RWPE2 (cell line): ENCODE measurements at places on chromosomes 11 and 22.

GRCh38 chr11:126805870-126806269 lies 194.7 kb downstream of the KIRREL3 start:
- no peak for DNase-seq
- H3K36me3 ChIP-seq = no peaks in the 10 kb centered on the region
- no peaks in the 10 kb centered on the region for H3K4me1 ChIP-seq
- no peak overlapping the region for H3K27ac ChIP-seq
- no peaks in the 10 kb centered on the region for H3K27me3 ChIP-seq
- H3K4me3 ChIP-seq = no peak overlapping the region

DNA sequence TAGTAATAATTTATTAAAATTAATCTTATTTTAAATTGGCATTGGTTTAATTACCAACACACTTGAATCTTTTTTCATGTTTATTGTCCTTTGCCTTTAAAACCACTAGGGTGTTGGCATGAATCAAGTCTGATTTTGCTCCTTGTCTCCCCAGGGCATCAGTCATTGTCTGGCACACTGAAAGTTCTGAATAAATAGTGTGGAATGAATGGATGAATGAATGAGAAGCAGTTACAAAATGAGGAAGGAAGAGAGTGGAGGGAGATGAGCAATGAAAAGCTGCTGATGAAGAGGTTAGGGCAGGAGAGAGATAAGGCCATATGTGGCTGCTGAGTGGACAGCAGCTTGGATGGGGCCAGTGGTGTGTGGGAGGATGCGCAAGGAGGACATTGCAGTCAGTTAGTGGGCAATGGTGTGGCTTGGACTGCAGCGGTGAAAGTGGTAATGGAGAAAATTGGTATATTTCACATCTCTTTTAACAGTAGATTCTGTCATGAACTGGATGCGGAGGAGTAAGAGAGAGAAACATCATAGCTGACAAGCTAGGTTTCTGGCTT lies 132.0 kb downstream of the SPON1 start:
- H3K4me3 ChIP-seq = no peak overlapping the region
- H3K4me1 ChIP-seq = no peaks in the 10 kb centered on the region
- no peak for DNase-seq
- peaks cover 3% of the 10 kb centered on the region for H3K27me3 ChIP-seq

GRCh38 chr11:41256041-41256440 lies 203.4 kb downstream of the LRRC4C start:
- no peaks in the 10 kb centered on the region for H3K27me3 ChIP-seq
- no peaks in the 10 kb centered on the region for H3K36me3 ChIP-seq
- H3K4me3 ChIP-seq = no peak overlapping the region
- no peak for DNase-seq
- no peak overlapping the region for H3K27ac ChIP-seq
- H3K4me1 ChIP-seq = no peaks in the 10 kb centered on the region

- peaks cover 8% of the 10 kb centered on the region for H3K27me3 ChIP-seq
- no peaks in the 10 kb centered on the region for H3K36me3 ChIP-seq
- no peaks in the 10 kb centered on the region for H3K4me1 ChIP-seq
- DNase-seq = no peak
- no peak overlapping the region for H3K27ac ChIP-seq
- no peak overlapping the region for H3K4me3 ChIP-seq
Observed at GRCh38 chr11:131609921-131610320, 239.5 kb downstream of the NTM start.

- no peak overlapping the region for H3K4me3 ChIP-seq
- H3K4me1 ChIP-seq = no peaks in the 10 kb centered on the region
- H3K36me3 ChIP-seq = no peaks in the 10 kb centered on the region
Observed at GRCh38 chr11:70682056-70682455, 283.7 kb downstream of the CTTN start.

DNA sequence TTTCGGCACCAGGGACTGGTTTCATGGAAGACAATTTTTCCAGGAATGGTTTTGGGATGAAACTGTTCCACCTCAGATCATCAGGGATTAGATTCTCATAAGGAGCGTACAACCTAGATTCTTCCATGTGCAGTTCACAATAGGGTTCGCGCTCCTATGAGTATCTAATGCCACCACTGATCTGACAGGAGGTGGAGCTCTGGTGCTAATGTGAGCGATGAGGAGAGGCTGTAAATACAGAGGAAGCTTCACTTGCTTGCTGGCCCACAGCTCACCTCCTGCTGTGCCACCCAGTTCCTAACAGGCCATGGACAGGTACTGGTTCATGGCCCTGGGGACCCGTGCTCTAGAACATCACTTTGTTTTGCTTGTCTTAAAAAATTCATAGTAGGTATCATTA lies 41.8 kb upstream of the AMPD3 start:
- H3K36me3 ChIP-seq = no peaks in the 10 kb centered on the region
- no peak overlapping the region for H3K4me3 ChIP-seq
- no peaks in the 10 kb centered on the region for H3K27me3 ChIP-seq
- H3K27ac ChIP-seq = no peak overlapping the region
- H3K4me1 ChIP-seq = no peaks in the 10 kb centered on the region

GRCh38 chr11:65404638-65405339 lies 17.8 kb upstream of the NEAT1 start:
- no peak for DNase-seq
- H3K27me3 ChIP-seq = no peaks in the 10 kb centered on the region
- H3K27ac ChIP-seq = no peak overlapping the region
- H3K36me3 ChIP-seq = peaks cover 60% of the 10 kb centered on the region
- no peaks in the 10 kb centered on the region for H3K4me1 ChIP-seq

DNA sequence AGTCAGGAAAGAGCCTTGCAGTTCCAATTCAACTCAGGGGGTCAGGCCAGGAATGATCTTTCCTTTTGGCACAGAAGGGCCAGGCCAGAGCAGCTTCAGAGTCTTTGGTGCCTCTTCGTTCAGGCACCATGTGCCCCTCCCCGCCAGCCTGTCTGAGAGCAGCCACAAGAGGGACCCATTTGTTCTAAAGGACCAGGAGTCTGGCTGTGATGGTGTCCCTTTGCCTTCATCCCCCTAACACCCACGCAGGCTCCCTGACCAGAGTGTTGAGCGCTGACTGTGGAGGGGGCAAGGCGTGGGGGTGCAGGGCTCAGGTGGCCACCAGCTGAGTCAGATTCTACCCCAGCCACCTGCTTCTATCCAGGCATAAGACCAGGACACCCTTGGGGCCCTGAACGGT lies 156.4 kb downstream of the TTC17 start:
- no peak overlapping the region for H3K4me3 ChIP-seq
- no peaks in the 10 kb centered on the region for H3K27me3 ChIP-seq
- DNase-seq = no peak
- H3K36me3 ChIP-seq = no peaks in the 10 kb centered on the region
- no peaks in the 10 kb centered on the region for H3K4me1 ChIP-seq

GRCh38 chr11:12440565-12440964 lies 63.2 kb downstream of the PARVA start:
- peaks cover 10% of the 10 kb centered on the region for H3K4me1 ChIP-seq
- no peak for DNase-seq
- H3K27me3 ChIP-seq = no peaks in the 10 kb centered on the region

DNA sequence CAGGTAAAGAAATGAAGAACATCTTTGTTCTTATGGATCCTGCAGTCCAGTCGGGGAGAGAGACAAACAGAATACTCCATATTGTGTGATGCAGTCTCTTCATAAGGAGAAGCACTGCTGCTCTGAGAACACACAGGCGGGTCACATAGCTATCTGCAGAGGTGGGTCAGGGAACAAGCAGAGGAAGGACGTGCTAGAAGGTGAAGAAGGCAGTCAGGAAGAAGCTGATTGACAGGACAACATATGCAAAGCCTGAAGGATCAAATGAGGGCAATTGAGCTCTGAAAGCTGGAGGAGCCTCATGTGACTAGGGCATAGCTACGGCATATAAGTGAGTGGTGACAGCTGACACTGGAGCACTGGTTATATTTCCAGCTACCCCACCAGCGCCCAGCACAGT lies 122.5 kb downstream of the OPCML start:
- H3K36me3 ChIP-seq = no peaks in the 10 kb centered on the region
- no peaks in the 10 kb centered on the region for H3K27me3 ChIP-seq
- no peak overlapping the region for H3K4me3 ChIP-seq
- no peaks in the 10 kb centered on the region for H3K4me1 ChIP-seq
- DNase-seq = no peak

GRCh38 chr11:86097980-86098379 lies 29.1 kb upstream of the PICALM start:
- H3K27ac ChIP-seq = no peak overlapping the region
- peaks cover 18% of the 10 kb centered on the region for H3K4me1 ChIP-seq
- no peak for DNase-seq
- H3K27me3 ChIP-seq = no peaks in the 10 kb centered on the region
- no peak overlapping the region for H3K4me3 ChIP-seq

DNA sequence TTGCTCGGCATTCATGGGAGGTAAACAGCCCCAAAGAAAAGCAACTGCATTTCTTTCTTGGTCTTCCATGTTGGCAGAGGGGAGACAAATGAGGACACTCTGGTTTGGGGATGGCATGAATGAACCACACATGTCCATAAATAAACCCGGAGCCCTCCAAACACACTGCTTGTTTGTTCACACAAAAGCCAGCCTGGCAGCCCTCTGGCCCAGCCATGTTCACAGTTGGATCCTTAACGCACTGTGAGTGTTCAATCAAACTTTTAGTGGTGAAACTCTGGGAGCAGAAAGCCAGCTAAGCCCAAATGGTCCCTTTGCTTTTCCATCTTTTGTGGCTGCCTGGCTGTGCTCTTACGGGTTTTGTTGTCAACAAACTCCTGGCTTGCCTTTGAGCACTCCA lies 336.8 kb downstream of the CADM1 start:
- no peak overlapping the region for H3K4me3 ChIP-seq
- no peaks in the 10 kb centered on the region for H3K4me1 ChIP-seq
- DNase-seq = no peak
- H3K27ac ChIP-seq = no peak overlapping the region
- H3K36me3 ChIP-seq = no peaks in the 10 kb centered on the region

- no peak overlapping the region for H3K4me3 ChIP-seq
- peaks cover 25% of the 10 kb centered on the region for H3K27me3 ChIP-seq
- no peaks in the 10 kb centered on the region for H3K4me1 ChIP-seq
- H3K36me3 ChIP-seq = no peaks in the 10 kb centered on the region
- H3K27ac ChIP-seq = no peak overlapping the region
Observed at GRCh38 chr11:45339729-45340519, 53.8 kb upstream of the SYT13 start.

DNA sequence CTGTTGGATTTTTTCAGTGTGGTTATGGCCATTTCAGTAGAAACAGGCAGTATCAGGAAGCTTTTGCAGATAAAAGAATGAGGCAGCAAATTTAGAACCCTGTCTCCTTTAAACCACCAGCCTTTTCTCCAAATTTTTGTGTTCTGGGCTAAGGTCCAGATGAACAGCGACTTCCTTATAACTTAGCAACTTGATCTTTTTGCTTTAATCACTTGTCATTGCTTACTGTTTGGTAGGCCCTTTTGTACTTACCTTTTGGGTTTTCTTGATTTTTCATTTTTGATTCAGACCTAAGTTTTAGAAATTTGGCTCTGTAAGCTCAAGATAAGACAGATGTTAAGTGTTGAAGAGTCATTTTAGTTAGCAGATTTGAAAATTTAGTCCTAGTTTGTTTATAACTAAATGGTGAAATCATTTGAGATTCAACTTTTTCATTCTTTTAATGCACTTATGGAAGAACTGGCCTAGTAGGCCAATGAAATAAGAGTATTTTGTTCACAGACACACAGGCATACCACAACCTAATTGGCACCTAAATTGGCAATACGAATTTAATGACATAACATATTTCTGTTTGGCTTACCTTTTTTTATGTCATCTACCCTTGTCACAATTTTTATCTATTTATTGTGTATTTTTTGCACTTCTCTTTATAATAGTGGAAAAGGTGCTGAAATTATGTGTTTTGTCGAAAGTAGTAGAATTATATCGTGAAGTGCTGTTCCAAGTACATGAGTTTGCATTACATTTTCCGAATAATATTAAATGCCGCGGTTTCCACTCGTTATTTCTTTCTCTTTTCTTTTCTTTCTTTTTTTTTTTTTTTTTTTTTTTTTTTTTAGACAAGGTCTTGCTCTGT lies 2.1 kb downstream of the RTN3 start:
- peaks cover 12% of the 10 kb centered on the region for H3K4me1 ChIP-seq
- DNase-seq = no peak
- H3K27ac ChIP-seq = peak overlapping the region; percentile 68
- peak overlapping the region; percentile 89 for H3K4me3 ChIP-seq

DNA sequence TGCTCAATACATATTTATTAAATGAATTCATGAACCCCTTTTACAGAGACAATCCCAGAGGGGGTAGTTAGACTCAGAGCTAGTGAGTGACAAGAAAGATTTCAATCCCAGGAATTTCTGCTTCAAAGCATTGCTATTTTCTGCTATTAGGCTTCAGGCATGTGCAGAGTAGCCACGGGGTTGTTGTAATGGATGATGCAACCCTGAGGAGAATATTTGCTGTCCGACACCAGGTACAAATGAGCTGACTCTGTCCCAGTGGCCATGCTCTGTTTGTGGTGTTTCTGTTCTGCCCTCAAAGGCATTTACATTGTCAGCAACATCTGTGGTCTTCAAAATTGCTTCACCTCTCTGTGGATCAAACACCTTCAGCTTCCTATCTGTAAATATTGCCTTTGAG lies 102.6 kb downstream of the CSNK2A3 start:
- H3K4me3 ChIP-seq = no peak overlapping the region
- H3K36me3 ChIP-seq = no peaks in the 10 kb centered on the region
- no peaks in the 10 kb centered on the region for H3K4me1 ChIP-seq
- no peaks in the 10 kb centered on the region for H3K27me3 ChIP-seq
- DNase-seq = no peak

- H3K36me3 ChIP-seq = no peaks in the 10 kb centered on the region
- H3K27me3 ChIP-seq = no peaks in the 10 kb centered on the region
- H3K27ac ChIP-seq = no peak overlapping the region
Observed at GRCh38 chr11:14673824-14674405, 30.3 kb downstream of the PDE3B start.

GRCh38 chr11:12724301-12725054 lies 50.3 kb downstream of the TEAD1 start:
- peak; percentile 85 for DNase-seq
- peaks cover 46% of the 10 kb centered on the region for H3K4me1 ChIP-seq
- peak overlapping the region; percentile 94 for H3K27ac ChIP-seq
- no peaks in the 10 kb centered on the region for H3K36me3 ChIP-seq

DNA sequence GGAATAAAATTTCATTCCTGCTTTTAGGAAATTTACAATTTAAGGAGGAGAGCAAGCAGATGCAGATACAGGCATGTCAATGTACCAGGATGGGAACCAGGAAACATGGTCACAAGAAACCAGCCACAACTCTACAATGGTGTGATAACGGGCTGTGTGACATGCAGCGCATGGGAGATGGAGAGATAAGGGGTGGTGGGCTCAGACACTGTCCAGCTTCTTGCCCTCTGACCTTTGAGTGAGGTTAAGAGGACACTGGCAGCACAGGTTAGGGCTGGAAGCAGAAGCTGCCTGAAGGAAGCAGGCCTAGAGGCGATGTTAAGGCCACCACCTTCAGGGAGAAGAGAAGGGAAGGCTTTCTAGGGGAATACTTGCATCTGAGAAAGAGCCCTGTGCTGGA lies 2.3 kb upstream of the SORL1-AS1 start:
- H3K27ac ChIP-seq = no peak overlapping the region
- H3K27me3 ChIP-seq = no peaks in the 10 kb centered on the region
- no peaks in the 10 kb centered on the region for H3K36me3 ChIP-seq
- DNase-seq = no peak
- no peaks in the 10 kb centered on the region for H3K4me1 ChIP-seq

- no peak overlapping the region for H3K4me3 ChIP-seq
- no peak overlapping the region for H3K27ac ChIP-seq
Observed at GRCh38 chr11:96159968-96160367, 183.0 kb downstream of the MAML2 start.
